Right lung (tissue), 10 donors: ENCODE measurements at places on chromosomes 3 and 15. TPM values are rescaled to one million over a fixed set of nuclear protein-coding genes. Genes with fewer than 3 reads are reported as not detected.

- DNase-seq: no peak
Observed at GRCh38 chr15:62403164-62403809, 238.2 kb upstream of the C2CD4B start.

GRCh38 chr15:36831904-36832287 lies 252.5 kb downstream of the CDIN1 start:
- no peak for DNase-seq

DNA sequence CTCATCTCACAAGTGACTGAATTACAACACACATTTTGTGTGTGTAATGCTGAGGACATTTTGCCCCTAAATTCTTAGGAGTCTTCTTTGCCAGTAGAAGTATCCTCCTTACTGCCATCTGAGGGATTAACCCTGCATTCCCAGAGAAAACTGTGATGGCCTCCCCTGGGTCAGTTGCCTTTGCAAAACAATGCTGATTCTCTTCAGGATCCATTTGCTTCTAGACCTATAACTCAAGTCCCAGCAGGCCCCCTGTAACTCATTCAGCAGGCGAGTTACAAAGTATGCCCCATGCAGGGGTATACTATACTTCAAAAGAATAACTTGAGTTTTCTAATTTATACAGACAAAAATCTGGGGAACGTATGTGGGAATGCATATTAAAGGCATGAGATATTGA lies 6.6 kb upstream of the MCF2L2 start:
- DNase-seq: no peak

- no peak for DNase-seq
Observed at GRCh38 chr15:34861214-34861613, 65.9 kb upstream of the ACTC1 start.

The KBTBD13 gene
- polyA plus RNA-seq: 0.96 TPM
